ENCODE measurements at places on chromosomes 7 and 10. TPM values are rescaled to one million over a fixed set of nuclear protein-coding genes. Genes with fewer than 3 reads are reported as not detected.

NUDCD3 gene
- 91.0 TPM for total RNA-seq

DNA sequence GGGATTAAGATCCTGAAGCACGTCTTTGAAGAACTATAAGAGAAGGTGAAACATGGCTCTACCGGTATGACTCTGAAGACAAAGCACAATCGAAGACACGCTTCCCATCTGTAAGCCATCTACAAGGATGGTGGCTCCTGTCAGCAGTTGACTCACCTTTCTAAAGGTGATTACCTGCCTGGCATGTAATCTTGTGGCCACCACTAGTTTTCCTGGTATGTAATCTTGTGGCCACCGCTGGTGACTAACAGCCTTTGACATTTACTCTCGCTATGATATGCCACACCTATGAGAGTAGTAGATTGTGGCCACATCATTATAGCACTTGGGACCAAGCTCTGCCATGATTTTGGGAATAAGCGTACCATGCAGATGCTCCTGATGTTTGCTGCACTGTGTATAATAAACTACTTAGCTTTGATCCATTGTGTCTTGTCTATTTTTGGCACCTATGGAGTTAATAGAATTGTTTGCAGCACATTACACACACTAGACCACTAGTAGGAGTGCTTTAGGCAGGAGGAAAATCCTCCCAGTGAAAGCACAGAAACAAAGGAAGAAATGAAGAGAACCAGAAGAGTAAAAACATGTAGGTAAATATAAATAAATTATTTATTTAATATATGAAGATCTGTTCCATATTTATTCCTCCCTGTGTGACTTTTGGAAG lies 59.8 kb downstream of the VAX1 start:
- DNase-seq, result no peak

DNA sequence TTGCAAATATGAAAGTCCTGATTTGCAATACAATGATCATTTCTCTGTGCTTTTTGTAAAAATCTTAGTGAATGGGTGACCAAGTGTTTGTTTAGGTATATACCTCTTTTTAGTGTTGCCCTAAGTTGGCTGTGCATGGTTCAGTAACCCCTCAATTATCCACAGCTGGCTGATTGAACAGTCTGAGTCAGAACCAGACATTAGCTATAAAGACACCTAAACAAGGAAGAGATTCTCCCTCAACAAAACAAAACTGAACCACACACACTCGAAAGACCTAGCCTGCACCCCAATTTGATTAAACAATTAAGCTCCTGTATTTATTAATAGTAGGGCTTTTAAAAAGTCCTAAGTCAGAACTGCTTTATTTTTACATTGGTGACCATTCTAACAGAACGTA lies 2.8 kb downstream of the RSBN1L start:
- no peak for DNase-seq

DNA sequence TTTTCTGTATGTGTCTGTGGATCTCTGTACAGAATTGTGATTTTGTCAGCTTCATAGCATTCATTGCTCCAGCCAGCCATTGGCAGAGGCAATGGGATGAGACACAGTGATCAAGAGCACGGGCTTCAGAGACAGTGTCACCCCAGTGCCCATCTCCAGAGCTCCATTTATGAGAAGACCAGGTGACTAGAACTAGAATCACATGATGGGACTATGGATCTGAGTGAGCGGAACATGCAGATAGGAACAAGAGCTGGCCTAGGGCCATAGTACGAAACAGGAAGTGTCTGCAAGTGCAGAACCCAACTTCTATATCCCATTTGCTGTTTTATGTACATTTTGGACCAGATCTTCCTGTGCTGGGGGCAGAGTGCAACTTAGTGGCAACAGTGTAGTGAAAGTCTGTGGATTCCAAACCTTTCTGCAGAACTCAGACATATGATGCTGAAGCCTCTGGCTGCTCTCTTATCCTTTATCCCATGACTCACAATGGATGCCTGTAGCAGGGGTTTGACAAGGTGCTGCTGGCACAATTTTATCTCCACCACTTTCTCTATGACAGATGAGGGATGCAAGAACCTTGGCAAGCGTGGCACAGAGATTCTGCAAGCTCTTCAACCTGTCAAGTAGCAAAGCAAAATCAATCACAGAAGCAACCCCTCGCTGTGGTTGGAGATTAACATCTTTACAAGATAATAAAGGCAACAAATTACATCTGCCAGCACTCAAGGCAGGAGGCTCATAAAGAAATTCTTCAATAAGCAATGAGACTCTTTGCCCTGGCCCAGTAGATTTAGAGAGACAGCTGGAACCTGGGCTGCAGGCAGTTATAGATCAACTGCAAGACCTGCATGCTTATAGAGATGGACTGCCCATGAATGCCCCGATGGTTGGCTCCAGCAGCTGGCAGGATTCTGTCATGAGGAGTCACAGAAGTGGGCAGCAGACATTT lies 681.3 kb downstream of the TNS3 start:
- DNase-seq, result no peak

SEMA3D gene
- 49.0 TPM for total RNA-seq

ZNF804B gene
- not detected for total RNA-seq

DNA sequence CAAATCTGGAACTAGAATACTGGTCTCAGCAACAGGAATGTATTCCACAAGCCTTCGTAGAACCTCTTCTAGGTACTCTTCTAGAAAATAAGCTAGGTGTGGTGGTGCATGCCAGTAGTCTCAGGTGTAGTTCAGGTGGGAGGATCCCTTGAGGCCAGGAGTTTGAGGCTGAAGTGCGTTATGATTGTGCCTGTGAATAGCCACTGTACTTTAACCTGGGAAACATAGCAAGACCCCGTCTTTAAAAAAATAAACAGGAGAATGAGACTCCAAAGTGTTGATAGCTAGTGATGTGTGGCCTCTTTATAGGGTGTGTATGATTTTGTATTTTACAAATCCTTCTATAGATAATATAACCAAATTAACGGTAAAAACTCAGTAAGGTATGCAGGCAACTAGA lies 1.5 kb upstream of the ZNF775 start:
- DNase-seq, result no peak

ATG9B gene
- total RNA-seq, result 2.8 TPM

GRCh38 chr10:34764472-34764946 lies 50.6 kb downstream of the PARD3 start:
- no peak for DNase-seq

DNA sequence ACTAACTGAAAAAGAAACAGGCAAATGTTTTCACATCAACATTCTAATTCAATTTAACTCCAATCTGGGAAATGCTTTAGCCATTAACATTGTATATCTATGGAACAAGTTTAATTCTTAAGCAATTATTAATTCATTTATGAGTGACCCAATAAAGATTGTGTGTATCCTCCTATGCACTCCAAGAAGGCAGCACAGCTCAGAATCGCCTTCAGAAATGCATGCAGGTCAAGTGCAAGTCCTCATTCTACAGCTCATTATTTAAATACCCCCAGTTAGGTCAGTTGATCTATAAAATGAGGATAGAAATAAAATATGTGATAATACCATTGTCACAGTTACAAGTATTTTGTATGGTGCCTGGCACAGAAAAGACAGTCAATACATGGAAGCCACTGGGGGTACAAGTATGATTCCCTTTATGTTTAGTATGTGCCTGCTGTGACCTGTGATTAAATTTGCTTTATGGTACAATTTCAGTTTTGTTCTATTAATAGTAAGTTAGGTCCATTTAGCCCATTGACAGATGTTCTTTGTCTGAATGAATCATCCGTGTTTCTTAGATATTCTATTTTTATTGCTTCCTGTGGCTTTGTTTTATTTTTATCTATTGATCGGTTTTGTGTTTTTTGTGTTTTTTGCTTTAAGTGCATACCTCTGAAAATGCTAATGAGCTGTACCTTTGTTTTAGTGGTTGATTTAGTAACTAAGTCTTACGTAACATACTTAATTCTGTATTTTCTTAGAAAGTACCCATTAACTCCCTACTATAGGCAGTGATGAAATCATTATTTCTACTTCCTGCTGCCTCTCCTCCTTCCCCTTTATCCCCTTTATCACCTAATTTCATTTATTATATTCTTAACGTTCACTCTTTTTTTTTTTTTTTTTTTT lies 42.8 kb downstream of the CPXM2 start:
- DNase-seq, result no peak

- DNase-seq, result no peak
Measured at GRCh38 chr10:71899665-71900412, 48.8 kb upstream of the PSAP start.

MYPN gene
- total RNA-seq, result 0.28 TPM

DNA sequence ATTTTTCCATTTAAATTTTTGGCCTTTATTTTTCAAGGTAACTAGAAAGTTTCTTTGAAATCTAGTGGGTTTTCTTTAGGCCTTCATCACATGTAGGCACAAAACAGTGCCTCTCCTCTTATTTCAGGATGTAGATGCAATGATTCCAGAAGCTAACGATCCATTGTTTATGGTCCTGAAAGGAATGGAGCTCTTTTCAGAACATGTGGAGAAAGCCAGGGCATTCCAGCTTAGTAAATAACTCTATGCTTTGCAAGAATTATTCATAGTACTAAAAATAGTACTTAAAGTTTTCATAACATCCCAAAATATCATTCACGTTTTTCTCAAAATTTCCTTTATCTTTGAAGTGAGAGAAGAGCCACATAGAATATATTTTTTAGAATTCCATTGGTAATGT lies 91.3 kb downstream of the DYNC1I1 start:
- DNase-seq, result no peak
